Stimulated activated CD4-positive, alpha-beta T cell treated with anti-CD3 and anti-CD28 coated beads, Interleukin-2, amount 100 ng/mL, for 24 hours (primary cell): ENCODE measurements at places on chromosomes 12 and 14.

DNA sequence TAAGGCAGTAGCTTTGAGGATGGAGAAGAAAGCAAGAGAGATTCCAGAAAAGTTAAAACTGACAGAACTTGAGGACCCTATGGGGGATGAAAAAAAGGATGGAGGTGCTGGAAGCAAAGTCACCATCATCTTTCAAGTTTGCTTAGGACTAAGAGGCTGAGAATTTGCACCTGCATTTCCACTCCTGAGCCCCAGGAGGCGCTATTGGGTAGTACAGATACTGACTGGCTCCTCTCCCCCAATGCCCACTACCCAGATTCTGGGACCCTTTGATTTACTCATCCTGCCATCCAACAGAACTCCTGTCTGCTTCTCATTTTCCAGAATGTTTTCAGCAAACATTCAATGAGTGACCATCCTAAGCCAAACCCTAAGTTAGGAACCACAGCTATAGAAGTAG lies 34.0 kb upstream of the CMKLR1 start:
- DNase-seq: no peak

- DNase-seq: no peak
These were observed 628.9 kb upstream of the TBX3 start for GRCh38 chr12:115312901-115313300.

DNA sequence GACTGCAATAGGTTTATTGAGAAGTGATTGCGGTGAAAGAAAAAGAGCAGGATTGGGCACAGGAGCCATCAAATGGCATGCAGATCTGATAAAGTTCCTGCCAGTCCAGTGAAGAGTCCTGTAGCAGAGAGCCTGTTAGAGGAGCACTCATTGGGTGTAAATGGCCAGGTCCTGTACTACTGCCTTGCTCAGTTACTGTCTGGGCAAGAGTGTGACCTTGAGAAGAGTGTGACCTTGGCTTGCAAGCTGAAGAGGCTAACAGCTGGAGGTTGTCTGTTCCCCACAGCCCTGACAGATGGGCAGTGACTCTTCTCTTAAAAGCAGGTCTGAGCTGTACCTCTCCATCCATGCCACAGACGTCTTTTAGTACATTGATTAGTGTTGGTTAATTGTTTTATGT lies 148.6 kb upstream of the SLC38A2 start:
- no peak for DNase-seq

- DNase-seq: no peak
These were observed 151.4 kb downstream of the KCNC2 start for GRCh38 chr12:75058228-75058627.

GRCh38 chr14:54450535-54450934 lies 9.4 kb upstream of the CNIH1 start:
- DNase-seq: no peak

DNA sequence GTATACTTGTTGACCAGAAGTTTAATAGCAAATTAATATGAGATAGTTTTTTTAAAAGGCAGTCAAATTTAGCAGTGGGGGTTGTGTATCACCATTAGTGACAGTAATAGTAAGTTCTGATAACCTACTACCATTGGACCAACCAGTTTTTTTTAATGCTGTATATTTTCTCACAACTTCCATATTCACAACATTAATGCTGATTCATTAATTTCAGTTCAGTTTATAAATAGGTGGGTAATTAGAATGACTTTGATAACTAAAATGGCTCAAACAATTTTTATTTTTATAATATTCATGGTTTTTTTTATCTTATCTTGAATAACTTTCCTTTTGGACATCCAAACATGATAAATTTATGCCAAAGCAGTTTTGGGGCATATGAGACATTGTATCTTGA lies 13.8 kb downstream of the TMX1 start:
- DNase-seq: no peak

DNA sequence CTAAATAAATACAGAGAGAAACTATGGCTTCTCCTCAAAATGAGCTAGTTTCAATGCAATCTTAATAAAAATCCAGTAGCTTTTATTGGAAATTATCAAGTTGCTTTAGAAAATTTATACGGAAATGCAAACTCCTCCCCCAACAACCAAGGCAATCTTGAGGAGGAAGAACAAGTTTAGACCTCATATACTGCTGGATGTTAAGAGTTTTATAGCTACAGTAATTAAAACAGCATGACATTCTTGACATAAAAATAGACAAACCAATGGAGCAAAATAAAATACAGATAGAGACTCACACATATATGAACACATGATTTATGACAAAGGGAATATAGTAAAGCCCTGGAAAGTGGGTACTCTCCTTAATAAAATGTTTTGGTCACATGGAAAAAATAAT lies 368.7 kb downstream of the C12orf75 start:
- no peak for DNase-seq

- DNase-seq: no peak
These were observed 1093.4 kb upstream of the FLRT2 start for GRCh38 chr14:84436528-84436927.

- DNase-seq: no peak
These were observed 16.1 kb downstream of the HCAR2 start for GRCh38 chr12:122687086-122687485.

DNA sequence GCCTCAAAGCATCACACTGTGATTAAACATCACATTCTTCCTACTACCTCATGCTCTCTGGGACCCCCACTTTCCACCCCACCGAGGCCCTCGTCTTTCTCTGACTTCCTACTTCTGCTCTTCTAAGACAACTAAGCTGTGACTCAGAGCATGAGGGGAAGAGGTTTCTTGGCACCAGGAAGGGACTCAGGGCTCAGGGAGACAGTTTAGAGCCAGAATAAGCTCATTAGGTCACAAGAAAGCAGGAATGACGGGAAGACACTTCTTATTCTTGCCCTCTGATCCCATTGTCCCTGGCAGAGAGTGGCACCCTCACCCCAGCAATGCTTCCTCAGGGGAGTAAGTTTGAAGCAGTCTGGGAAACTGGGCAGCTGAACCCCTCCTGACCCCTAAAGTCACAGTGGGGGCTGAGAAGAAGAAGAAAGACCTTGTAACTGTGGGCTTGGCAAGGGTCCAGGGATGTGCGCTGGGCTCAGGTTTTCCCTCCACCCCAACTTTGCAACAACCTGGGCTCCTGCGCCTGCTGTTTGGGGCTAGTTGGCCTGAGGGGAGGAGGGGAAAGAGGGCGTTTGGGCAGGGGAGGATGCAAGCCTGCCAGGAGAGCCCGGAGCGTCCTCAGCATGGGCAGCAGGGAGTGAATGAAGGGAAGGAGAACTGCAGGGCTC lies 64.6 kb upstream of the ACTN1 start:
- DNase-seq: no peak

- no peak for DNase-seq
These were observed 170.9 kb downstream of the DUSP6 start for GRCh38 chr12:89181271-89181920.

GRCh38 chr14:60602291-60602690 lies 47.0 kb downstream of the SIX1 start:
- DNase-seq: no peak

GRCh38 chr12:47317175-47317915 lies 237.6 kb upstream of the AMIGO2 start:
- DNase-seq: no peak

GRCh38 chr14:72755766-72756165 lies 138.1 kb downstream of the DPF3 start:
- DNase-seq: no peak

- DNase-seq: no peak
These were observed 170.2 kb upstream of the PZP start for GRCh38 chr12:9378430-9378835.

DNA sequence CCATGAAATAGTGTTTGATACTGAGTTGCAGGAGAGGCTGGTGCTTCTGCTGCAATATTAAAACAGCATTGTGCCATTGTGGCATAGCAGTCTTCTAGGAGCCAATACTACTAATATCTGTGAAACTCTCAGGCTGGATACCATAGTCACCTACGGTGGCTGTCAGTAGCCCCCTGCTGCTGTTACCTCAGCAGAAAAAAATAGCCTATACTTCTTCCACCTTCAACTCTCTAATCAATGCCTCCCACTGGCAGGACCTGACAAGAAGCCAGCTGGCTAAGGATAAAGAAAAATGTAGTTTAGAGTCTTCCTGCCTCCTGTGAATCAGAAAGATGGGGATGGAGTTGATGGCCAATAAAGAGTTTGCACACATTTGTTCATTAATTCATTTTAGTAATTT lies 91.6 kb downstream of the PDE3A start:
- DNase-seq: no peak

- DNase-seq: no peak
These were observed 2.4 kb upstream of the DYNC1H1 start for GRCh38 chr14:101961746-101962502.

GRCh38 chr14:36524874-36525745 lies 5.1 kb upstream of the NKX2-1 start:
- no peak for DNase-seq

GRCh38 chr12:92085040-92085735 lies 60.5 kb downstream of the BTG1 start:
- DNase-seq: no peak

DNA sequence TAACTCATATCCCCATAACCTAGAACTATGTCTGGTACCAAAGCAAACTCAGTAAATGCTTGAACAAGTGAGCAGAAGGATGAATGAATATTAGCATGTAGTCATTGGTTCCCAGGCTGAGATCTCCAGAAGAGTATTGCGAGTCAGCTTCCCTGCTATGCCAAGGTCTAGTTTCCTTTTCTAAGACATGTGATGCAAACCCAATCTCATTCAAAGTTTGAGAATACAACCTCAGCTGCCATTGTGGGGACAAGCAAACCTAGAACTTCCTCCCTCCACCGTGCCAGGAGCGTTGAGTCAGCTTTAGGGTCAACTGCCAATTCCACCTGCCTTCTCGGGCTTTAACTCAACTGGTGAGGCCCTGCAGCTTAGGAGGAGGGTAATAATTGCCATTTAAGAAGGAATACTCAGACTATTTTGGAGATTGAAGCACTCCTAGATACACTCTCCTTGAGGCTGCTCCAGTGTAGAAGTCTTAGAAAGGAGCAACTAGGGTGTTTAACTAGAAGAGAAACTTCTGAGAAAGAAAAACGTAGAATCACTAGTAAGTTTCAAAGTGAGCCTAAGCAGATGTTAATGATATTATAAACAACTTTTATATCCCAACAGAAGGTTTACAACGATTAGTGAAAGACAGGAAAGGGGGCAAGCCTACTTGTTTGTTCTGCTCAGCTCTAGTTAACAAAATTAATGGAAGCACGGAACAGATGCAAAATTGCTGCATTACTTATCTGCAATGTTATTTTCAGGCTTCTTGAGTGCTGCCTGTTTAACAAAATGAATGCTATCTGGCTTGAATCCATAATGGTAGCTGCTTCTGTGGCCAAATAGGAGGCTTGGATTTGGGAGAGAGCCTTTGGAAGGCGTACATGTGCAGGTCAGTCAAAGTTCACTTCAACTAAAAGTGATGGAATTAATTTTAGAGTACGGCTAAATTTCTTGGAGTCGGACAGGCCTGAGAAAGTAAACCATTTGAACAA lies 96.9 kb downstream of the HELB start:
- no peak for DNase-seq

- DNase-seq: no peak
These were observed 864.0 kb downstream of the TMEM121 start for GRCh38 chr14:106390401-106390800.

DNA sequence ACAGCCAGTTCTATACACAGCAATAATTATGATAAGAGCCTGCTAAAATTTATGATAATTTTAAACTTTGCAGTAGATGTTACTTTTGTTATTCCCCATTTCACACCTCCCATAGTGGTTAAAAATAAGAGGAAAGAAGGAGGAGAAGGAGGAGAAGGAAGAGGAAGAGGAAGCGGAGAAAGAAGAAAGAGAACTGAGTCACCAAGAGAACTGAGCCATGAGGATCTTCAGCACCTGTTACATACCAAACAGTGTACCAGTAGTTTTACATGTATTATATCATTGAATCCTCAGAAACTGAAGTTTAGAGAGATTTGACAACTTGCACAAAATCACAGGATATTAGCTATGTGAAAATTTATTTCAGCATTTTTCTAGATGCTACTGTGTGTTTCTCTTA lies 3.9 kb downstream of the CD163 start:
- no peak for DNase-seq

DNA sequence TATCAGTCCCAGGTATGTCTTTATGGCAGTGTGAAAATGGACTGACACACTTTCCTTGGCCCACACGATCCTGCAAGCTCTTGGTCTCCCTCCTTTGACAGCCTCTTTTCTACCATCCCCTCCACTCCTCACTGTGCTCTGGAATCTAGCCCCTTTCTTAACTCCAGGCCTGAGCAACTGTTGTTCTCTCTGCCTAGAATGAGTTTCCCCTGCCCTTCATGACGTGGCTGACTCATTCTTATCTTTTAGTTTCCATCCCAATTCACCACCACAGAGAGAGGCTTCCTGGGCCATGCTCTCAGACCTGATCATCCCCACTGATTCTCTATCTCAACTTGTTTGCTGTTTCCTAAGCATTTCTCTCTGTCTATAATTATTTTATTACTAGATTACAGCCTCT lies 157.4 kb upstream of the HMGA2 start:
- peak; percentile 16 for DNase-seq

- no peak for DNase-seq
These were observed 8.0 kb downstream of the TMEM119 start for GRCh38 chr12:108589840-108590229.

DNA sequence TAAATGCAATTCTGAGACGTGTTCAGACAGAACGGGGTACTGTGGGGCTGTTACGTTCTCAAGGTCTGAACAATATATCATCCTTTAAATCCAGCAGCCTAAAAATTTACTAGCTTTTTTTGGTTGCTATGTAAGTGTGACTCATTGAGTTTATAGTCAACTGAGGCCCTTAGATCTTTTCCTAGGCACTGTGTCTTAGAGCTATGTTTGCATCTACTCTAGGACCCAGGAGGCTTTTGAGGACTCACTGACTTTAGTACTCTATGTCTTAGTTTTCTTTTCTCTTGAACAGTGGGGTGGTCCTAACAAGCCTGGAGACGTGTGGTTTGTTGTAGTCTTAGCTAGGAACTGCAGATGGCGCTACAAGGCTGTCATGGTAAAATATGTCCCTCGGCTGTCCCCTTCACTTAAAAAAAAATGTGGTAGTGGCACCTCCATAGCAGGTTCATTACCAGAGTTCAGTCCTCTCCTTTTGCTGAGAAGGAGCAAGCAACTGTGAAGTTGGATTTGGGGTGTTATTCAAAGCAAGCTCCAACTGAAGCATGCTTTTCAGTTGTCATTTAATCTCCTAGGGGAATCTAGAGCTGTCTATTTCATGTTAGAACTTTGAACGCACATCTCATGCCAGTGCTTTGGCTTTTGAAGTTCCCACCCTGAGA lies 8.7 kb upstream of the SPATS2 start:
- no peak for DNase-seq

- no peak for DNase-seq
These were observed 2.0 kb downstream of the DENND5B start for GRCh38 chr12:31588976-31589375.

GRCh38 chr12:16599081-16599480 lies 6.9 kb downstream of the LMO3 start:
- no peak for DNase-seq

GRCh38 chr12:76177821-76178220 lies 93.3 kb upstream of the NAP1L1 start:
- no peak for DNase-seq

- DNase-seq: no peak
These were observed 108.7 kb upstream of the HIF1A start for GRCh38 chr14:61586544-61587055.

- DNase-seq: no peak
These were observed 14.7 kb upstream of the SLC25A3 start for GRCh38 chr12:98578821-98579220.

- no peak for DNase-seq
These were observed 150.4 kb downstream of the PHETA1 start for GRCh38 chr12:111218499-111218898.

- DNase-seq: no peak
These were observed 201.8 kb upstream of the CCDC196 start for GRCh38 chr14:66284346-66284745.
